ENCODE measurements at places on chromosomes 3 and 15. TPM values are rescaled to one million over a fixed set of nuclear protein-coding genes. Genes with fewer than 3 reads are reported as not detected.

IL17RD gene
- 2.2 TPM for total RNA-seq

AGTR1 gene
- not detected for total RNA-seq

ADCY5 gene
- total RNA-seq: 0.21 TPM

GOLGA8M gene
- total RNA-seq: not detected

GATA2 gene
- total RNA-seq: 14.2 TPM

DNAH12 gene
- total RNA-seq: not detected

DNA sequence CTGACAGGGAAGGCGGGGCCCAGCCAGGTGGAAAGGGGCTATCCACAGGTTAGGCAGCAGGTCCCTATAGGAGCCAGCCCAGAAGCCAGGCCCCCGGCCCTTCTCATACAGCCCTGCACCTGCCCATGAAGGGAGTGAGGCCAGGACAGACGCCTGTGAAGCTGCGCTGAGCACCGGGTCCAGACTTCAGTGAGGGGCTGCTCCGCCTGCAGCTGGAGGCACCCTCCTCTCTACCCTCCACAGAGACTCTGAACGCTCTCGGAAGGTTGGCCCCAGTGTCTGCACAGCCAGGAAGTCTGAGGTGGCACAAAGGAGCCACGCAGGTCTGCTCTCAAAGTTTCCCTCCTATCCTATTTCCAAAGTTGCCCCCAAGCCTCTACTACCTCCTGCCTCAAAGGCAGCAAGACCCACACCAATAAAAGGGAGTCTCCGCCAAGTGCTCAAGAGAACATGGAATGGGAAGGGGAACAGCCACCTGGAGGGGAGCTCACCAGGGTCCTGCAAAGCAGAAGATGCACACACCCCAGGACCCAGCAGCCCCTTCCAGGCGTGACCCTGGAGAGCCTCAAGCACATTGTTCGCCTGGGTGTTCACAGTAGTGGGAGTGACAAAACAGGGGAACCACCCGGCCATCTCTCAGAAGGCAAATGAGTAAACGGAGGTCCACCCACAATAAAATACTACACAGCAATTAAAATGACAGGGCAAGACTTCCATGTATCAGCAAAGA lies 19.5 kb downstream of the XXYLT1 start:
- DNase-seq: no peak

GRCh38 chr3:65568497-65568896 lies 470.2 kb downstream of the MAGI1 start:
- no peak for DNase-seq

DNA sequence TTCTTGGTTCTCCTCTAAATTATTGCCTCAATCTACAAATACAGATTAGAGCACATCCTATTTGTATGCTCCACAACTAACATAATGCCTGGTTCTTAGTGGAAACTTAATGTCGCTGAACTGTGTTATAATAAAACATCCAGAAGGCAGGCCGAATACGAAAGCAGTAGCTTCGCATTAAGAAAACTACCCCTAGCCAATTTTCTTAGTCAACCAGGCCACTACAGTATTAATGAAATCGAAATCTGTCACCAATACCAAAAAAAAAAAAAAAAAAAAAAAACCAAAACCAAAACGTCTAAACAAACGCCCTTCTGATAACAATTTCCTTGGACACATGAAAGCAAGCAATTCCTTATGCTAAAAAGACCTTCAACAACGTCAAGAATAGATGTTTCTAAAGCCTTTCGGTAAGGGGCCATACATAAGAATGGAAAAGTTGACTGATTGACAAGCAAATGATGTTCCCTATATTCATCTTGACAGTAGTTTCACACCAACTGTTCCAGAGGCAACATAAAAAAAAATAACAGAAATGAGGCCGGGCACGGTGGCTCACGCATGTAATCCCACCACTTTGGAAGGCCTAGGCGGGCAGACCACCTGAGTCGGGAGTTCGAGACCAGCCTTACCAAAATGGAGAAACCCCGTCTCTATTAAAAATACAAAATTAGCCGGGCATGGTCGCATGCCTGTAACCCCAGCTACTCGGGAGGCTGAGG lies 1.3 kb downstream of the DENND6A start:
- peak; percentile 2 for DNase-seq

GRCh38 chr15:86010398-86010797 lies 69.3 kb upstream of the AGBL1 start:
- no peak for DNase-seq

GRCh38 chr3:69746119-69746518 lies 6.9 kb downstream of the MITF start:
- no peak for DNase-seq

- no peak for DNase-seq
Measured at GRCh38 chr3:117799387-117799735, 1089.8 kb downstream of the TUSC7 start.

GRCh38 chr3:184602372-184603150 lies 41.0 kb downstream of the EPHB3 start:
- DNase-seq: no peak

- DNase-seq: peak; percentile 94
Measured at GRCh38 chr3:34998902-34999301, 640.4 kb upstream of the ARPP21 start.

- DNase-seq: no peak
Measured at GRCh38 chr15:29099131-29099880, 170.3 kb downstream of the NSMCE3 start.

DNA sequence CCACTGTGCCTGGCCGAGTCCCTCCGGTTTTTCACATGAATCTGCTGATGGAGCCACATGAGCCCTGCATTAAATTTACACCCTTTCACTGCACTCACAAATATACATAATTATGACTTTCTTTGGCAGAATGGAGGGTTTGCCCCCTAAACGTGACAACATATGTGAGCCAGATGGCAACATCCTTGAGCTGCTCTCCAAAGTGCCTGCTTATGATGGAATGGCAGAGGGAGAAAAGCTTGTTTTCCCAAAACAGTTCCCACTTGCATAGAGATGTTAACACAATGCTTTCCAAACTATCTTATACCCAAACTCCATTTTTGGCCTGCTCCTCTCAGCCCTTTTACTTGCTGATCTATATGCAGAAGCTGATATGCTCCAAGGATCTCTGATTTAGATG lies 54.9 kb downstream of the ABCC5 start:
- no peak for DNase-seq

GRCh38 chr3:39814007-39814406 lies 4.6 kb downstream of the MYRIP start:
- no peak for DNase-seq

- DNase-seq: no peak
Measured at GRCh38 chr3:127600749-127601456, 2.7 kb downstream of the MCM2 start.

- no peak for DNase-seq
Measured at GRCh38 chr15:39649757-39650156, 68.9 kb downstream of the THBS1 start.

All from A673 (cell line).